ENCODE measurements at places on chromosomes 12 and 14.

DNA sequence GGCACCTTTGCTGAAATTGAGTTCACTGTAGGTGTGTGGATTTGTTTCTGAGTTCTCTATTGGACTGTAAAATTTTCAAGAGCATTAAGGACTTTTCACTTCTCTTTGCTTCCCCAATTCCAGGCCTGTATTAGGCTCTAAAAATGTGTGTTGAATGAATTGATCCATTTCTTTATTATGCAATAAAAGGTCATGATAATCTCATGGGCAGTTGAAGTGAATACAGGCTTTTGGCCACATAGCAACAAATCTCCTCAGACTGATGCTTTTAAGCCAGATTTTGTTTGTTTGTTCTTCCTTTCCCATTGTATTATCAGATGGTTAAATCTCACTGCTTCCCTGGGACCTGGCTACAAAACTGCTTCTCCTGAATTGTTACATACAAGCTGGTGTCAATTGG lies 258.0 kb upstream of the FAR2 start:
- DNase-seq, result no peak

DNA sequence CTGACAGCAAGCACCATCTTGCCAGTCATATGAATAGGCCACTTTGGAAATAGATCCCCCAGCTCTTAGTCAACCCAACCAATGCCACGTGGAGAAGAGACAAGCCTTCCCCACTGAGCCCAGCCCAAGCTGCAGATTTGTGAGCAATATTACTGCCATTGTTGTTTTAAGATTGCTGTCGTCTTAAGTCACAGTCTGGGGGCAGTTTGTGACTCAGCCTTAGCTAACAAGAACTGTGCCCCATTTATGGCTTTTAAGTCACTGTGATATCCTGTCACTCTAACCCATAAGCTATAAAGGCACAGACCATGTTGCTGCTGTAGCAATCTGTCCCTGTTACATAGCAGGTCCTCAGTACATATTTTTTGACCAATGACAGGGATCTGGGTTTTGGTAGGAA lies 464.2 kb downstream of the MED13L start:
- no peak for DNase-seq

DNA sequence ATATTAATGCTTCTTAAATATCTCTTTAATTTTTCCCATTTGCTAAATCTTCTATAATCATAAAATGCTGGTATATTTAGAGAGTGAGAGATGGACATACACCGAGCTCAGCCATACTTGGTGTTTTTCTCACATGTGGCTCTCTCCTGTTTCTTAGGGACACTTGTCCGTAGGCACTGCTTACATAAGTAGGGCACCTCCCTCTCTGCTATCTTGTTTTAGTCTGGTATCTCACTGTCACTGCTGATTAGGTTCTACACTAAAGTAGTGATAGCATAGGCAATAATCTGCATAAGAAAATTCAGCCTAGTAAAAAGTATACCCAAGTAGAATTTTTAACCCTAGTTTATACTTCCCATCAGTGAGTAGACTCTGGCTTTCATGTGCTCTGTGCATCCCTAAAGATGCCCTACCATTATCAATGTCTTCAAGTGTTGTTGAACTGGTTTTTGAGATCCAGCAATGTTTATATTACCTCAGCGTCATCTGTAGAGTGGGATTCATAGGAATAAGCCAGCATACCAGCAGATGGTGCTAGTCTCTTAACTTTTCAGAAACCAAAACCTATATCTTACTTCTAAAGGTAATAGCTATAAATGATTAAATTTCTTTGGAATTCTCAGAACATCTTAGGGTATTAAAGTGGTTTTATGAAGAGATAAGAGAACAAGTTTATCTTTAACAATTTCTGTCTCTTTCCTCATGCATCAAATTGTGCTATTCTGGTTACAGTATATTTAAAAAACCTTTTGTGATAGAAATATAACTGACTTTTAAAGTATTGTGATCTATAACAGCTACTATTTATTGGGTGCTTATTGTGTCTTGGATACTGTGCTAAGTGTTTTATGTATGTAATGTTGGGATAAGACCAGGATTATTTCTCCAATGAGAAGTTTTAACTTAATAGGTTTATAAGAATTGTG lies 32.9 kb downstream of the ARID2 start:
- no peak for DNase-seq

DNA sequence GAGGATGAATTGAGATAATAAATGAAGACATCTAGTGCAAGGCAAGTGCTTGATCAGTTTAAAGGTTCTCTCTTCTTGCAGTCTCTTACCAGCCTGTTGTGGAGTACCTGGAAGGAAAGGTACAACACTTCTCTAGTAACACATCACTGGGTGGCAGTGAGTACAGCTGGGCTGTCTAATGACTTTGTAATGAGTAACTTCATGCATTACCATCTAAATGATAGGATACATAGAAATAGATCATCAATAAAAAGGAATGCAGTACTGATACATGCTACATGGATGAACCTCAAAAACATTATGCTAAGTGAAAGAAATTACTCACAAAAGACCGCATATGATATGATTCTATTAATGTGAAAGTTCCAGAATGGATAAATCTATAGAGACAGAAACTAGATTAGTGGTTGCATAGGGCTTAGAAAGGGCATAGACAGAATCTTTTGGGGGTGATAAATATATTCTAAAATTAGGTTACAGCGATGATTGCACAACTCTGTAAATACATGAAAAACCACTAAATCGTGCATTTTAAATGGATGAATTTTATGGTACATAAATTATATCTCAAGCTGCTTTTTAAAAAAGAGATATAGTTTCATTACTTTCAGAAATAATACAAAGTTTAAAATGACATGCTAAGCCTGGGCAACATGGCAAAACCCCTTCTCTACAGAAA lies 224.4 kb downstream of the CHST11 start:
- no peak for DNase-seq

DNA sequence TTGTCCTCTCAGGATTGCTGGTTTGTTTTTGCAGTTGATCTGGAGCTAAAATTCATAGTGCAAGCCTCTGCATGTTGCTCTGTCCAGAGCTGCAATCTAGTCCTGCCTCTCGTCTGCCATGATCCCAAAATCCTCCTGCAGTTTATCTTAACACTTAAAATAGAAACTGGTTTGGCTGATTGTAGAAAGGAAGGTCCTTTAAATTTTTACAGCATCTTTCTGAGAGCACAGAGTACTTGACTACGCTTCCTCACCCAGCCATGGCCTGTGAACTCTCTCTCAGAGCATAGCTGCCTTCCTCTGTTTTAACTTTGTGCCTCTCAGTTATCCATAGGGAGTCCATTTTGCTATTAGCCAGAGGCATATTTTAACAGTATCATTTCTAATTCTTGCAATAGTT lies 877.1 kb downstream of the C12orf50 start:
- DNase-seq, result no peak

DNA sequence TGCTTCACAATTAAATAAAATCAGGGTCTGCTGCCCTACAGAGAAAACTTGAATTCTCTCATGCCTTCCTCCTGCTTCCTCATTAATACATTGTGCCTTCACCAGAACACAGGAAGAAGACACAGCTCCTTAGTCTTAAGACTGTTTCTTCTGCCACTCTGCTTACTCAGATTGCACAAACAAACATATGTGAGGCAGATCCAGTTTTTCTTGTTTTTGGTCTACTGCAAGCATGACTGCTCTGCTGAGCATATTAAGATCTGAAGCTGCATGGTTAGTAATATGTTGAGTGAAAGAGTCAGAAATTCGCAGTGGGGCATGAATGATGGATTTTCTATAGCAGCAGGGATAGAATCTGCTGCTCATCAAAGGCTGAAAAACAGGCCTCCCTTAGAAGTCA lies 321.1 kb upstream of the STXBP6 start:
- DNase-seq, result peak; percentile 99

- DNase-seq, result no peak
Measured at GRCh38 chr14:97844042-97844441, 1046.9 kb downstream of the VRK1 start.

- no peak for DNase-seq
Measured at GRCh38 chr12:4270016-4270830, 3.3 kb upstream of the CCND2 start.

GRCh38 chr12:105409279-105409678 lies 78.8 kb downstream of the C12orf75 start:
- DNase-seq, result no peak

DNA sequence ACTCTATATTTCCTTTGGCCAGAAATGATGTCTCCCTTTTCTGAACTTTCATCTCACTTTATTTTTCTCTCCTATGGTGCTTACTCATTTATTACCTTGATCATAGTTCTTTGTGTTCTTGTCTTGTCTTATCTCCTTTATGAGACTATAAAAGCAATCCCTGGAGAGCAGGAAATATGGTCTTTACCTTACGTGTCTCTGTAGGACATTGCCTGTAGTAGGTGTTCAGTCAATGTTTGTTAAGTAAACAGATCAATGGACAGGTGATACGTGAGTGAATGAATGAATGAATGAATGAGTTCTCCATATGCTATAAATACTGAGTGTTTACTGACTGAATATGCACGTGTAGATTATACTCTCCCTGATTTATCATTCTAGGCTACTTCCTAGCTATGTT lies 193.7 kb upstream of the HMGA2 start:
- no peak for DNase-seq

GRCh38 chr12:111728795-111729194 lies 37.9 kb upstream of the ALDH2 start:
- no peak for DNase-seq

- no peak for DNase-seq
Measured at GRCh38 chr12:122073815-122074214, 4.7 kb upstream of the MLXIP start.

DNA sequence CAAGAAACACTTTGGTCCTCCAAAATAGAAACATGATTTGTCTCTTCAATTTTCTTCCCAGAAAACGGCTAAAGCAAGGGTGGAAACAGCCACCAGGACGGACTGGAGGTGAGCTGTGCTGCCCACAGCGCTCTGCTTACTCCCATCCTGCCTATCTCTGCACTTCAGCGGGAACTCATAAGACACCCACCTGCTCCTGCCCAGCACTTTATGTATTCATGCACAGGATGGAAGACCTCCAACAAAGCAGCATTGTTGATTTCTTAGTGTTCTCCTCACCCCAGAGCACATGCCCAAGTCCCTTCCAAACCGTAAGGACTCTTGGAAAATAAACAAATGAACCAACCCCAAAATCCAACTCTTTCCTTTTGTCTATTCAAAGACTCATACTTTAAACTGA lies 277.2 kb downstream of the MED13L start:
- no peak for DNase-seq

- no peak for DNase-seq
Measured at GRCh38 chr14:63045234-63045611, at the start of gene KCNH5. KCNH5 (minus strand) TSS chr14:63045458; CDS start chr14:63045186, 272 bp downstream.

GRCh38 chr12:24719293-24719721 lies 229.6 kb downstream of the BCAT1 start:
- no peak for DNase-seq

GRCh38 chr12:77060136-77060882 lies 5.1 kb downstream of the E2F7 start:
- DNase-seq, result no peak

DNA sequence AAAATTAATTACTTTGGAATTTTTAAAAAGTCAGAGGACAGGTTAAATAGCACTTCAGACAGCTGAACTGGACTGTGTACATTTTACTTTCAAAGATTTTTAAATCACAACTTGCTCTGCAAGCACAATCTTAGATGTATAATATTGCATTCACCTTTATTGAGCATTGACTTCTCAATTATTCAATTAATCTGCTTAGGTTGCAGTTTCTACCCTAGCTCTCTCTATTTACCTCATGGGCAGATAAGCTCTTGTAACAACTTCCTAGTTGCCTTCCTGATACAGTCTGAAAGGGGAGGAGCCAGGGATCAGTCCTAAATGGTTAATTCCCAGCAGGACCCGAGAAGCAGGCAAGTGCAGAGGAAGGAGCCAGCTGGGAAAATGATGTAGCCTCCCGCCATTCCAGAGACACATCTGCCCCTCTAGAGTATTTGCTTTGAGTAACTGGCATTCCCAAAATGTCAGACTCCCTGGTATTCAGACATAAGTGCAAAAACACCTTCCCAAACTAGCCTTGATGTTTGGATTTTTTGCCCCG lies 302.8 kb downstream of the GALC start:
- no peak for DNase-seq

DNA sequence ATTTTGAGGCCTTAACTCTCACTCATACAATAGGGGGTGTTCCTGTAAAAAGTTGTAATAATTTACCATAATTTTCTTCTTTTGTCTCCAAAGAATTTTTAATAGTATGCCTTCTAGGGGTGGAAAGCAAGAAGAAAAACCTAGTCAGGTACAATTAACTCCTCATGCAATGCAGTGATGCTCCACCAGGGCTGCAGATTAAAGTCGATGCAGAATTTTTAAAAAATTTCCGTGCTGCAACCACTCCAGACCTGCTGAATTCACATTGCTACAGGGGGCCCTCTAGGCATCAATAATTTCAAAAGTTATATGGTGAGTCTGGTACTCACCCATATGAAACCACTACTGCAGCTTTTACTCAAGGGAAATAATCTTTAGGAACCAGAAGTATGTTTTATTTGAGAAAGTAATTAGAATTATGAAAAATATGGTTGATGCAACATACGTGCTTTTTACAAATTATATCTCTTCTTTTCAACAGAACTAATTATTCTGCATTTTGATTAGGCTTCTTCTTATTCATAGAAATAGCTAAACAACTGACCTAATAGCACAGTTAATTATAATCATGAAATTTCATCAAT lies 353.2 kb downstream of the BCAT1 start:
- no peak for DNase-seq

- DNase-seq, result no peak
Measured at GRCh38 chr14:87635442-87635841, 357.5 kb downstream of the GALC start.

- no peak for DNase-seq
Measured at GRCh38 chr12:5499566-5500330, 67.8 kb downstream of the NTF3 start.

DNA sequence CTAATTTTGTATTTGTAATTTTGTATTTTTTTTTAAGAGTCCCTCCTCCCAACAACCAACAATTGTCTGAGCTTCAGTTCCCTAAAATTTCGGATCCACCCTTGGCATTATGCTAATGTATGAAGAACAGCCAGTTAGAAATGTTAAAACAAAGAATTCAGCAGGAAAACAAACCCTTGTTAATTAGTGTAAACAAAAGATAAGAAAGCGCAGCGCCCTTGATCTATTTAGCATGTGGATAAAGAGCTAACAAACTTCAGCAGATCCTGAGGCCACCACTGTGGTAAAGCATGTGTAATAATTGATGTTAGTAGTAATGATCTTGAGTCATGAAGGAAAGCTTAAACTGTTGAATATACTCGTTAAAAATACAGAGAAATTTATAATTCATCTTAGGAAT lies 199.8 kb downstream of the TMX1 start:
- DNase-seq, result no peak

GRCh38 chr12:113837528-113838296 lies 128.4 kb downstream of the RBM19 start:
- no peak for DNase-seq

DNA sequence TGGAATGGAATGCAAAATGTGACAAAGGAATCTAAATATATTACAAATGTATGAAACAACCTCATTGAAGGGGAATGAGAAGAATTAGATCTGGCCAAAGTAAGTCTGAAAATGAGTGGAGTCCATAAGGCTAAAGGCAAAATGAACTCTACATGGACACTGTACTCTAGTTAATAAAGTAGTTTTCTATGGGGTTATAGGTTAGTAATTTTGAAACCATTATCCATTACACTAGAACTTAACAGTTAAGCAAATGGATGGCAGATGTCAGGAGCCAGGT lies 222.1 kb downstream of the NUAK1 start:
- DNase-seq, result no peak

GRCh38 chr12:106801167-106801708 lies 26.8 kb downstream of the RIC8B start:
- DNase-seq, result no peak
